ENCODE measurements at places on chromosomes 7 and 10.
A peak's percentile ranks its signal among the peaks of the same experiment; 100 is the strongest.

DNA sequence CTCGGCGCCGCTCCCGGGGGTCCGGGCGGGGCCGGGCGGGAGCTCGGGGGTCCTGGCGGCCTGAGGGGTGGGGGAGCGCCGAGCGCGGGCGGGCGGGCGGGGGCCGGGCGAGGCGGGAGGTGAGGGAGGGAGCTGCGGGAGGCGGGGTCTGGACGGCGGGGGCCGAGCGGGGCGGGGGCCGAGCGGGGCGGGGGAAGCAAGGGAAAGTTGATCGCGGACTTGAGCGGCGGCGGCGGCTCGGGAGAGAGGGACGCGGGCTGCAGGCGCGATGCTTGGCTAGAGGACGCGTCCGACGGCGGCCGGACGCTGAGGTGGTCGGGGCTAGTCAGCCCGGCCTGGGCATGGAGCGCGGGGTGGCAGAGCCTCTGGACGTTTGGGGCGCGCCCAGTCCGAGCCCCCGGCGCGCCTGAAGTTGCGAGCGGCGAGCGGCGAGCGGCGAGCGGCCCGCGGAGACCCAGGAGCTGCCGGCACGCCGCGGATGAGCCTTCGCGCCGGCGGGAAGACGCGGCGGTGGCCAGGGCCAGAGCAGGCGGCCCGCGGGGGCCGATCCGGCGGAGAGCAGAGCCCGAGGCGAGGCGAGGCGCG lies at the start of gene CDH23:
TSS of gene CDH23 (plus strand) at position 210 of the 585 bp plus-strand sequence. CDS start 42,912 bp downstream, outside the sequence.
- DNase-seq, result no peak

GRCh38 chr7:148521271-148521670 lies 69.3 kb upstream of the C7orf33 start:
- no peak for DNase-seq

- no peak for DNase-seq
These were observed 13.1 kb downstream of the GNAI1 start for GRCh38 chr7:80147543-80148391.

DNA sequence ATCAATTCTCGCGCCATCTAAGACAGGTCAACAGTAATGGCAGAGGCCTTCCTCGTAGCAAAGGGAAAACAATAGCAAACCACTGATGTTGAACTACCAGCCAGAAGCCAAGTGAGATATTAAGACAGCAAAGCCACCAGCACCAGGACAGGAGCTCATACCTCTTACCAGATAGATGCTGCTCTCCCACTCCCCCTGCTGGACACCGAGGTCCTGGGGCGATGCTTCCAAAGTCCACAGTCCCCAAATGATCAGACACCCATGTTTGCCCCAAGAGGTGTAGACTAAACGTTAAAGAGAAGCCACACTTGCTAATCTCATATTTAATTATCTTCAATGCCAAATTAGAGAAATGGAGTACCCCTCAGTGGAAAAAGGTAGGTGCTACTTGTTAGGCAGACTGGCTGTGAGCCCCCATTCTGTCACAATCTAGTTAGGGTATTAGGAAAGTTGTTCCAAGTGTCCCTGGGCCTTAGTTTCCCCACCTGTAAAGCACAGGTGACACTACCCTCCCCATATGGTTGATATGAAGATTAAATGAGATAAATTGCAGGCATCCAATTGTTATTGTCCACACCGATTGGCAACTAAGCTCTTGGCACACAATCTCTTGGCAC lies 39.9 kb downstream of the TOMM7 start:
- peak; percentile 45 for DNase-seq

GRCh38 chr7:127892488-127893314 lies 138.5 kb downstream of the LRRC4 start:
- DNase-seq, result no peak

- DNase-seq, result peak; percentile 65
These were observed 124.2 kb downstream of the GNAT3 start for GRCh38 chr7:80387634-80388193.

DNA sequence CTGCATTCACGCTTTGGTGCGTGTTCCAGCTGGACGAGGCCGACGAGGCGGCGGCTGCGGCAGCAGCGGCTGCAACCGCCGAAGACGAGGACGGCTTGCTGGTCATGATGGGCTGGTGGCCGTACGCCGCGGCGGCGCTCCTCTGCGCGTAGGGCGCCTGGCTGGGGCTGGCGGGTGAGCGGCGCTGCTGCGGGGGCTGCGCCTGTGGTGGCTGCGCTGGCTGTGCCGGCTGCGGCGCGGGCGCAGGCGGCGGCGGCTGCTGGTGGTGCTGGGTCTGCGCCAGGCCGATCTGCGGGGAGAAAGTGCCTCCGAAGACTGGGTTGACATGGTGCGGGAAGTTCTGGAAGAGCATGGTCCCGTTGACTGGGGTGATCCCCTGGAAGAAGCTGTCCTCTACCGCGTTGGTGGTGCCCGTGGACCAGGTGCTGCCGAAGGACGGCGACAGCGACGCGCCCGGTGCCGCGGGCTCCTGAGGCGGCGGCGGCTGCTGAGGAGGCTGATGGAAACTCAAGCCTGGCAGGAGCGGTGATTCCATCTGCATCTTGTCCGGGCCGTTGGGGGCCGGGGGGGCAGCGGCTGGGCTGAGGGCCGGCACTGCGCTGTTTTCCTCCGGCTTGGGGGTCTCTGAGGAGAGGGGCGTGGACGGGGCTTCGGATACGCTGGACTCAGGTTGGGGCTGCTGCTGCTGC lies 51.1 kb downstream of the CPEB3 start:
- peak; percentile 19 for DNase-seq

Measured in NCI-H2081 (cell line).